ENCODE measurements at places on chromosomes 12 and 14.
A peak's percentile ranks its signal among the peaks of the same experiment; 100 is the strongest.

DNA sequence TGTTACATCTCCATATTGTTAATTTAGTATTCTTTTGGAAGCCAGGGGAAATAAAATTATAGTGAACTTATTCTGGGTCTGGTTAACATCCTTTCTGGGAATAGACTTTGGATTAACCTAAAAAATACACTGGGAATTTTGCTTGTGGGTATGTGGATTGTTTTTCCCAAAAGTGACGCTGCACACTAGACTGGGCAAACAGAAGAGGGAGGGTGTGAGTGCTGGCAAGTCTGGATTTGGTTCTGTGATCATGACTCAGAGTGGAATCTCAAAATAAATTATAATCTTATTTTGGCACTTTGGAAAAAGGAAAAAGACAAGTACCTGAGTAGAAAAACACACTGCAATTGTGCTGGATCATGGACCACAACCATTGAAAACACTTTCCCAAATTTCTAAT, 15.2 kb upstream of the LUM start:
- no peak for DNase-seq

- DNase-seq, result peak; percentile 85
Measured at GRCh38 chr12:101939856-101940265, 62.5 kb downstream of the DRAM1 start.

- DNase-seq, result no peak
Measured at GRCh38 chr14:25007832-25008231, 42.1 kb downstream of the STXBP6 start.

- no peak for DNase-seq
Measured at GRCh38 chr12:113766131-113766878, 199.8 kb downstream of the RBM19 start.

- DNase-seq, result peak; percentile 55
Measured at GRCh38 chr12:58764100-58764953, 156.0 kb downstream of the LRIG3 start.

GRCh38 chr12:62912644-62913043, 22.3 kb downstream of the PPM1H start:
- no peak for DNase-seq

- DNase-seq, result no peak
Measured at GRCh38 chr12:65510007-65510406, 231.5 kb downstream of the MSRB3 start.

DNA sequence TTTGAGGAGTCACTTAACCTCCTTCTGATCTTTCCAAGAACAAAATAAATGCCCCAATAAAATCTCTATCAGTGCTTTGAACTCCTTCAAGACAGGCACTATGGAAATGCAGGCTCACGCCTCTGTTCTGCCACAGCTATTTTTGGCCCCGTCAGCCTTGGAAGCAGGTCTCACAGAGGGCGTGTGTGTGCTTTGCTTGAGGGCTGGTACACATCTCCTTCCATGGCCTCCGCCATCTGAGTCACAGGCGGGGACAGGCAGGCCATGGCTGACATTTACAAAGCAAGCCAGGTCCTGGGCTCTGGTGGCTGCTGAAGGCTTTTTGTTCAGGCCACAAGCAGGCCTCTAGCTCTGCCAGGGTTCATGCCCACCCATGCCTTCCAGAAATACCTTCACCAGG, 16.0 kb downstream of the PRIMA1 start:
- no peak for DNase-seq

- DNase-seq, result peak; percentile 63
Measured at GRCh38 chr14:35257809-35258208, 34.4 kb upstream of the PSMA6 start.

- peak; percentile 66 for DNase-seq
Measured at GRCh38 chr12:53623548-53624385, 2.4 kb downstream of the ATF7 start.

DNA sequence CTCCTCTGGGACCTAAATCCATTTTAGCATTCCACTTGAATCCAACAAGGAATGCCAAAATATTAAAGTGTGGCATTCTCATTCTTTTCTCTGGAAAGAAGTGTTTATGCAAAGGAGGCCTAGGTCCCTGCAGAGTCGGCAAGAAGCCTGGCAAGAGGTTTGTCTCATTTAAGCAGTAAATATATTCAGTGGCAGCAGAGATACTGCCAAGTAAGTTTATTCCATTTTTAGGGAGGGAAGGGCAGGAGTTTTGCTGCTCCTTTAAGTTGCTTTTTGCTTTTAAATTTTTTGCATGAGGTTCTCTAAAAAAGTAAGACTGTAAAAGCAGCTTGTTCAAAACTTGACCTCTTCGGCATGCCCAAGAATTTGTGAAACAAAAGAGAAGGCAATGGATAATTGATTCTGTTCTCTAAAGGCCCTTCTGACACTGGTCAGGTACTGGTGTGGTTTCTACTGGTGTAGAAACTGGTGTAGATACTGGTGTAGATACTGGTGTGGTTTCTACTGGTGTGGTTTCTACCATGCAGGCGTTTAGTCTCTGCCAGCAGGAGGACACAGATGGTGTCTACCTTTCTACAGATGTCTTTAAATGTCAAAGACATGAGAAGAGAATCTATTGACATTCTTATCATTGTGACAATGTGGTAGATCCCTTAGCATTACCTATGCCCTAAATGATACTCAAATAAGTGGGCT, 107.3 kb downstream of the SAMD4A start:
- no peak for DNase-seq

DNA sequence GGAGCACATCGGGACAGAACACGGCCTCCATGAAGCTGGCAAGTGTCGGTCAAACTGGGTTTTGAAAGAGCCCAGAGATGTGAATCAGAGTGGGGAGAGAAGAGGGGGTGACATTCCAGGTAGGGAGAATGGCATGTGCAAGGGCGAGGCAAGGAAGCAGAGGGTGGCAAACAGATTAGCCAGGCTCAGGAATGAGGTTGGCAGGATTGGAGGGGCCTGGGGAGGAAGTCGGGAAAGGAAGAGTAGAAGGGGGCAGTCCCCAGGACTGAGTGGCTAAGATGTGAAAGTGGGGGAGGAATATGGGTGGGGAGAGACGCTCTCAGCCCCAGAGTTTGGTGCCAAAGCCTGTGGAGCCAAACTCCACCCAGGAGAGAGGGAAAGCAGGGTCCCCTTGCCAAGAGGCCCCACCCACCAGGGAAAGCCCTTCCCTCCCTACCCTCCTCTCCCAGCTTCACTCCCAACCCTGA, 5.5 kb upstream of the HDAC7 start:
- peak; percentile 29 for DNase-seq

GRCh38 chr12:100268835-100269564, 2.0 kb downstream of the SCYL2 start:
- peak; percentile 22 for DNase-seq

DNA sequence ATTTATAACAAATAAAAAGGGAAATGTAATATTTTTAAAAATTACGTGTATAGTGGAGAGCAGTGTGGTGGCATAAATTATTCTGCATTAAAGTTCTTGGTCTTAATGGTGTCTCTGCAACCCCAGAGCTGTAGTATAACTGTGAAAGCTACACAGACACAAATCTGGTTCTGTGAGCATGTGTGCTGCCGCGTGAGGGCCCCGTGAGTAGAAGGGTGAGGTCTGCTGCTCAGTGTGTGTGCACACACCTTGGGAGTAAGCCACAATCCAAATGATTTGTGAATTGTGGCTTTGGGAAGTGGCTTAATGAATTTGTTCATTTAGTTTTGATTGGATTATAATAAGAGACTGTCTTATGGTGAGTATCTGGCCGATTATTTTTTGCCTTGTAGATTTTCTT, 16.8 kb downstream of the PELI2 start:
- no peak for DNase-seq

- peak; percentile 55 for DNase-seq
Measured at GRCh38 chr14:68444449-68445168, 348.3 kb downstream of the ZFP36L1 start.

GRCh38 chr12:30853561-30854133, 72.9 kb upstream of the TSPAN11 start:
- DNase-seq, result no peak

DNA sequence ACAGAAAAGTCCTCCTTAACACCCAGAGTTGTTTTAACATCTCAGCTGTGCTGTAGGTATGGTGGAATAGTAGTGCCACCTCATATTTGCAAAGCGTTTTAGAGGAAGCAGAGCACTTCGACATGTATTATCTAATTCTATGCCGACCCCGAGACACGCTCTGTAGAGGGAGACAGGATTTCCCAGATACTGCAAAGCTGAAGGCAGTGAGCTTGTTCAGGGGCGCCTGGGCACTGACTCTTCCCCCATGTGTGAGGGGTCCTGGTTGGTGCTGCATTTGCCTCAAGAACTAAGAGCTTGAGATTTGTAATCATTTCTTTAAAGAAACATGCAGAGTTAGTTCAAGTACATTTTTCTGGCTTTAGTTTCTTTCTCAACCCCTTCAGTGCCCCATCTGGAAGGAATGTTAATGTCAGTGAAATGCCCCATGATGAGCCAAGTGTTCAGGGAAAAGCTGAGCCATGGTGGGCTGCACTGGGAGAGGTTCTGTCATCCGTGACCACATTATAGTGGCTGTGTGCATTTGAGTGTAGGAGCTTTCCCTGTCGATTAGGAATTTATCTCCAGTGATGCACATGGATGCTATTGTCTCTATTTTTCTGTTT, 66.3 kb downstream of the MBIP start:
- DNase-seq, result peak; percentile 7

- DNase-seq, result peak; percentile 74
Measured at GRCh38 chr12:121719926-121720414, 7.4 kb downstream of the TMEM120B start.

DNA sequence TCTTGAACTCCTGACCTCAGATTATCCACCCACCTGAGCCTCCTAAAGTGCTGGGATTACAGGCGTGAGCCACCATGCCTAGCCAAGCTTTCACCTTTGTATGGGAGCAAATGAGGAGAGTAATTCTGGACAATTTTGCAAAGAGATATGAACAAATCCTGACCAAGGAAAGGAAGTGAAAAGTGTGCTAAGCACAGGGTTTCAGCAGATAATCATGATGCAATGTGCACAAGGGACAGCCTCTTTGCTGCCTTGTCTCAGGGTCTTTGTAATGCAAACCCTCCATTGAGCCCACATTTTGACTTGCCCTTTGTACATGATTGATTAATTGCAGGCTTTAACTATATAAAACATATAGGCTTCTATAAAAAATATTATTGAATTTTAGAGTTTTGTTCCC, 9.2 kb upstream of the PYGL start:
- no peak for DNase-seq

- DNase-seq, result peak; percentile 63
Measured at GRCh38 chr12:57214398-57214781, 2.2 kb upstream of the NXPH4 start.

DNA sequence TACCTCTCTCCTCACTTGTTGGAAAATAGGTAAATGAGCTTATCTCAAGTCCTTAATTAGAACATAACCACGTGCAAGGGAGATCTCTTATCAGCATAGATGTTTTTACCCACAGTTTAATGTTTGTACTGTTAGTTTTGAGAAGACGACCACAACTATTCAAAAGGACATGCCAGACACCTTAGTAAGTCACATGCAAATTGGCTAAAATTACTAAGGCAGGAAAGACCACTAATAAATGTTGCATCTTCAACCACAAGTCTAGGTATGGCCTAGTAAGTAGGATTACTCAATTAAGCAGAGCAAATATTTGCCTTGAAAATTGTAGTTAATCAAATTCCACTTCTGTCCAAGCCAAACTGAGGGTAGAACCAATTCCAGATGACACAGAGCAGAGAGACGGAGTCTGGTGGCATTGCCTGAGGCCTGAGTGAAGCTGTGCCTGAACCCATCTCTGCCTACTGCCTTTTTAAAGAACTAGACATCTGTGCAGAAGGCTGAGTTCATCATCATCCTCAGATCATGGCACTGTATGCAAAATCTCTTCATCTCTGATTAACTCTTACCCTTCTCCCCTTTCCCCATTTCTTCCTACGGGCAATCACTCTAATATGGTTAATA, 29.7 kb upstream of the CHST11 start:
- DNase-seq, result peak; percentile 30

GRCh38 chr14:35470755-35471154, 63.2 kb upstream of the INSM2 start:
- peak; percentile 26 for DNase-seq

DNA sequence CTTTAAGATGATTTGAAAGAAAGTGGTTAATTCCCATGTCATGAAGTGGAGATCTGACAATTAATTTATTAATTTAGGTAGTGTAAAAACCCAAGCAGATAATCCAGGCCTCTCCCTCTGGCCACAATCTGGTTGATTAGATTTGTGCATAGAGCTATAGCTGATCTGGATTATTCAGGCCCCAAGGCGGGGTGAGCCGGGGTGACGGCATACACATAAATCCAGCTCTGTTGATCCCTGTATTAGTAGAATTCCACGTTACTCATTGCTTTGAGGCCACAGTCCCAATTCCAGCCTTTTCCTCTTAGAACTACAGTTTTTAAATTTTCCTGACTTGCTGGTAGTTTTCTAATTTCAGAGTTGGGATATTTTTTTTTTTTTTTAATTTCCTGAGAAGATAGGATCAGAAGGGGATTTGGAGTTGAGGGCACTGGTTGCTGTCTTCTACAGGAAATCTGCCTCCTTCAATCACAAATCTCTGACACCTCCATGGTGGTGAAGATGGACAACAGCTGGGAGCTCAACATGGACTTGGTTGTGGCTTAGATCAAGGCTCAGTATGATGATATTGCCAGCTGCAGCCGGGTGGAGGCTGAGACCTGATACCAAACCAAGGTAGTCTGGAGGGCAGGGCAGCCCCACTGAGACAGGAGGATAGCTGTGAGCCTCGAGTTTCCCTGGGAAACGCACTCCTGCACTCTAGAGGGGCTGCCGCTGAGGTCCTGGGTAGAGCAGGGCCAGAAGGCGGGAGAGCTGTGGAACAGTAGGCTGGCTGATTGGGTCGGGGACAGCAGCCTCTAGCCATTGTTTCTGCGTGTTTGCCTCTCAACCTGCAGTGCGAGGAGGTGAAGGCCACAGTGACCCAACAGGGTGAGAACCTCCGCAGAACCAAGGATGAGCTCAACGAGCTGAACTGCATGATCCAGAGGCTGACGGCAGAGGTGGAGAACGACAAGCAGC, 19.4 kb downstream of the KRT85 start:
- DNase-seq, result no peak

- peak; percentile 90 for DNase-seq
Measured at GRCh38 chr14:99755629-99756603, 37.3 kb upstream of the EML1 start.

- DNase-seq, result peak; percentile 95
Measured at GRCh38 chr12:89733579-89734201, 25.1 kb upstream of the ATP2B1 start.

DNA sequence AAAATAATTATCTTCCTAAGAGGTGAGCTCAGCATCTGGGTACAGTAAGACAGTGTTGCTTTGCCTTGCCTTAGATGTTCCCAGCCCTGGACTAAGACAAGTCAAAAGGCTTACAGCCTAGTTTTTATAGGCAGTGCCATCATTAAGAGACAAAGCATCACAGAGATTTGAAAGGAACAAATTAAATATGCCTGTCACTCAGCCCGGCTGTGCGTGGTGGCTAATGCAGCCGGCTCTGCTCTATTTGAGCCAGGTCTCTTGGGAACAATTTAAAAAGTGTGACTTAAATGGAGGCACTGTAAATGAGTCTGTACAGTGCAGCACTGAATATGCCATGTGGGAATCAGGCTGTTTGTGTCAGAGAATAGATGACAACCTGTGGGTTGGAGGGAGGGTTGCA, 1687.4 kb upstream of the FLRT2 start:
- no peak for DNase-seq
